Sigmoid colon (tissue), 7 donors: ENCODE measurements at places on chromosomes 7 and 10.

DNA sequence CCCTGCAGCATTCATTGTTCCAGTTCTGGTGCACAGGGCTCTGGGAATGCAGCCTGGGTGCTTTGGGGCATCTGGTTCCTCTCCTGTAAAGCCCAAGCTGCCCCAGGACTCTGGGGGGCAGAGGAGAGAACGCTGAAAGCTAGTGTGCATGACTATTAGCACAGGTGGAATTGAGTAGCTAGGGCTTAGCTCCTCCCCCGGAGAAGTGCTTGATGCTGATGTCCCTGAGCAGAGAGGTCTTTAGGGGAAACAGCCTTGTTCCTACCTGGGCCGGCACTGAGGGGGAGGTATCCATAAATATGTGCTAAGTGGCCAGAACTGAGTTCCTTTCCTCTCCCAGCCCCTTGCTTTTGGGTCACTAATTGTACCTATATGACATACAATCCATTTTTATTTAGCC lies 3.9 kb downstream of the ADCY1 start:
- H3K27ac ChIP-seq: no peak overlapping the region
- DNase-seq: peak; percentile 24
- H3K4me3 ChIP-seq: no peak overlapping the region
- peaks cover 16% of the 10 kb centered on the region for H3K4me1 ChIP-seq
- H3K36me3 ChIP-seq: no peaks in the 10 kb centered on the region
- H3K27me3 ChIP-seq: peaks cover 48% of the 10 kb centered on the region

DNA sequence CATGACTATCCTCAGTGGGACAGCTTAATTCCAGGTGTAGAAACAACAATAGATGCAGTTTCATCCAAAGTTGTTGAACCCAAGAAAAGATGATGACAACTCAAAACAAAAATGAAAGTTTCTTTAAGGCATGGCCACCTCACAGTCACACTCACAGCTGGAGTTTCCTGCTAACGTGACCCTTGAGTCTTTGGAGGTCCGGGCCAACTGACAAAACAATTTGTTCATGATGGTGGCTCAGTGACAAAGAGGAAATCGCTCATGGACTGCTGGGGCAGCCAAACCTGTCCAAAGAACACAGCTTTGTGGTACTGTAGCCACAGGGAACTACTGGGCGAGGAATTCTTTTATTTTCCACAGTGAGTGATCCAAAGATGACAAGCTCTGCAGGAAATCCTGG lies 96.0 kb upstream of the JCAD start:
- no peak for DNase-seq
- H3K27me3 ChIP-seq: no peaks in the 10 kb centered on the region
- no peak overlapping the region for H3K4me3 ChIP-seq

- DNase-seq: no peak
- peak overlapping the region; percentile 77 for H3K27ac ChIP-seq
- H3K27me3 ChIP-seq: no peaks in the 10 kb centered on the region
- H3K4me1 ChIP-seq: peaks cover 58% of the 10 kb centered on the region
- peaks cover 25% of the 10 kb centered on the region for H3K36me3 ChIP-seq
- no peak overlapping the region for H3K4me3 ChIP-seq
Observed at GRCh38 chr7:107958764-107959526, 44.0 kb downstream of the LAMB1 start.

DNA sequence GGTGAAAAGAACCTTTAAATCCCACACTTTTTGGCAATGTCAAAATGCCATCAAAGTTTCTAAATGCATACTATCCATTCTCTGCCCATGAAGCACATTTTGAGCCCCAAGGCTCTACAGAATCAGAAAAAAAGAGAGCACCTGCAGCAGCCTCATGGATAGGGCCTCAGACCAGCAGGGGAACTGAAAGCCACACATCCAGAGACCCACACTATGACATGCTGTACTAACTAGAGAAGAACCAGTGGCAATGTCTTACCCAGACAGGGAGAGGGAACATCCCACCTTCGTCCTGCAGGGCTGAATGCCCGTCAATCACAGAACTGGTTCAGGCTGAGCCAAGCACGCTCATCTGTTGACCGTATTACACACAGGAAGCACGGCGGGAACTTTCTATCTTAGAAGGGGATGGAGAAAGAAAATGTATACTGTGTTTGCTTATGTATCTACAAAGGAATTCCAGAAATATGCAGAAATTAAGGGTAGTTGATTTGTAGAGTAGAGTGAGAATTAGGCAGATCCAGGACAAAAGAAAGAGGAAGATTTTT lies 237.2 kb downstream of the GLI3 start:
- no peak overlapping the region for H3K27ac ChIP-seq
- DNase-seq: no peak
- no peaks in the 10 kb centered on the region for H3K27me3 ChIP-seq
- H3K36me3 ChIP-seq: no peaks in the 10 kb centered on the region
- no peak overlapping the region for H3K4me3 ChIP-seq

DNA sequence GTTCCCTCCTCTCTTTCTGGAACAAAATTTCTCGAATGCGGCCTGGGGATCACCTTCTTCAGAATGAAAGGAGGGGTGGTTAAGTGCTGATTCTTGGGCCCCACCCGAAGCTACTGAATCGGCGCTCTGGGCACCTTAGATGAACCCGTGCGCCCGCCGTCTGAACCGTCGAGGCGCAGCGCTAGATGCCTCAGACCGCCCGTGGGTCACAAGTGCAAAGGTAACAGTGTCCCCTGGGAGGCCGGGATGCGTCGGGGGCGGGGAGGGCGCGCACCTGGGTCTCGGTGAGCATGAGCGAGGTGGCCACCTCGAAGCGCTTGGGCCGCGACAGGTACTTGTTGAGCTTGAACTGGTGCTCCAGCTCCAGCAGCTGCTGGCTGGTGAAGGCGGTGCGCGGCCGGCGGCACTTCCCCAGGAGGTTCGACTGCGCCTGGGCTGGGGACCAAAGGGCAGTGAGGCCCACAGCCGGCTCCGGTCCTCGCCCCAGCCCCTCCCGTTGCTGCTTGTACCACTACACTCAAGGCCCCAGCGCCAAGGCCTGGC lies 4.2 kb downstream of the MNX1 start:
- no peaks in the 10 kb centered on the region for H3K36me3 ChIP-seq
- no peak overlapping the region for H3K4me3 ChIP-seq
- H3K27me3 ChIP-seq: peaks cover 96% of the 10 kb centered on the region
- DNase-seq: no peak

- no peaks in the 10 kb centered on the region for H3K36me3 ChIP-seq
- H3K27ac ChIP-seq: no peak overlapping the region
- no peak for DNase-seq
- H3K4me3 ChIP-seq: no peak overlapping the region
- no peaks in the 10 kb centered on the region for H3K27me3 ChIP-seq
Observed at GRCh38 chr10:87552248-87552929, 47.7 kb downstream of the MINPP1 start.

DNA sequence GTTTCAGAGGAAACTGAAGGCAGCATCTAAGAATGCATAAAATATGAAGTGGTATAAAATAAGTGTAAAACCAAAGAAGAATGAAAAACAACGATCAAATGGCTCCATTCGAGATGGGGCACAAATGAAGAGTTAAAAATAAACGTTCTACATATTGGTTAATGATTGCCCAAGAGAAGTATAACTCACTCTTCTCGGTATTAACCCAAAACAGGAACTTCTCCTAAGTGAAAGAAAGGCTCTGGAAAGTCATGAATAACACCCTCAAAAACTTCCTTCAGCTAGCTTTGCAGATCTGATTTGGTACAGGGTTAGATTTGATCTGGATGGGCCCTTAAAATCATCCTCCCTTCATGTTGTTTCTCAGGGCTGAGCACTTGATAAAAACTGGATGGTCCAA lies 94.3 kb upstream of the ADO start:
- no peak overlapping the region for H3K27ac ChIP-seq
- H3K4me3 ChIP-seq: no peak overlapping the region
- DNase-seq: no peak
- H3K36me3 ChIP-seq: no peaks in the 10 kb centered on the region
- H3K27me3 ChIP-seq: no peaks in the 10 kb centered on the region
- H3K4me1 ChIP-seq: no peaks in the 10 kb centered on the region

GRCh38 chr7:101251871-101252659 lies 7.2 kb upstream of the FIS1 start:
- peak; percentile 98 for DNase-seq

DNA sequence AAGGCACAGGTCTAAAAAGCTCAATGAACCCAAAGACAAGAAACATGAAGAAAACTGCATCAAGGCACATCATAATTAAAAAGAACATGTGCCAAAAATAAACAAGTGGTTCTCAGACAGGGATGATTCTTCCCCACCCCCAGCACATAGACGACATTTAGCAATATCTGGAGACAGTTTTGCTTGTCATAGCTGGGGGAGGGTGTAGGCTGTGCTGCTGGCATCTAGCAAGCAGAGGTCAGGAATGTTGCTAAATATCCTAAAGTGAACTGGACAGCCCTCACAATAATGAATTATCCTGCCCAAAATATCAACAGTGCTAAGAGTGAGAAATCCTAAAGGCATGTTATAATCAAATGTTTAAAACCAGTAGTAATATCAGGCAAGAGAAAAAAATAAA lies 122.6 kb downstream of the MICU1 start:
- H3K36me3 ChIP-seq: no peaks in the 10 kb centered on the region
- H3K27me3 ChIP-seq: no peaks in the 10 kb centered on the region
- H3K27ac ChIP-seq: no peak overlapping the region
- H3K4me3 ChIP-seq: no peak overlapping the region
- DNase-seq: no peak
- no peaks in the 10 kb centered on the region for H3K4me1 ChIP-seq

DNA sequence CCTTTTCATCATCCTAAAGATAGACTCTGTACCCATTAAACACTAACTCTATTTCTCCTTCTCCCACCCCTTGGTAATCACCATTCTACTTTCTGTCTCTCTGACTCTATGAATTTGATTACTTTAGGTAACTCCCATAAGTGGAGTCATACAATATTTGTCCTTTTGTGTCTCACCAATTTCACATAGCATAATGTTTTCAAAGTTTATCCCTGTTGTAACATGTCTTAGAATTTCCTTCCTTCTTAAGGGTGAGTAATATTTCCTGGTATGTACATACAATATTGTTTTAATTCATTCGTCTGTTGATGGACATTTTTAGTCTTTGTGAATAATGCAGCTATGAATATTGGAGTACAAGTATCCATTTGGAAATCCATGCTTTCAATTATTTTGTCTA lies 50.9 kb upstream of the CDCA7L start:
- H3K4me1 ChIP-seq: no peaks in the 10 kb centered on the region
- no peak for DNase-seq
- no peak overlapping the region for H3K27ac ChIP-seq
- H3K4me3 ChIP-seq: no peak overlapping the region
- H3K27me3 ChIP-seq: no peaks in the 10 kb centered on the region

- H3K27me3 ChIP-seq: no peaks in the 10 kb centered on the region
- no peak overlapping the region for H3K27ac ChIP-seq
- no peaks in the 10 kb centered on the region for H3K4me1 ChIP-seq
- no peak overlapping the region for H3K4me3 ChIP-seq
- no peaks in the 10 kb centered on the region for H3K36me3 ChIP-seq
- DNase-seq: no peak
Observed at GRCh38 chr10:83666762-83667161, 472.5 kb upstream of the GHITM start.

- DNase-seq: no peak
- no peaks in the 10 kb centered on the region for H3K27me3 ChIP-seq
- H3K36me3 ChIP-seq: no peaks in the 10 kb centered on the region
- H3K27ac ChIP-seq: peak overlapping the region; percentile 43
- H3K4me1 ChIP-seq: peaks cover 26% of the 10 kb centered on the region
- no peak overlapping the region for H3K4me3 ChIP-seq
Observed at GRCh38 chr7:47314248-47314647, 267.7 kb downstream of the TNS3 start.

GRCh38 chr7:131011432-131011742 lies 277.4 kb upstream of the KLF14 start:
- H3K4me1 ChIP-seq: no peaks in the 10 kb centered on the region
- H3K4me3 ChIP-seq: no peak overlapping the region
- H3K27me3 ChIP-seq: no peaks in the 10 kb centered on the region

- no peaks in the 10 kb centered on the region for H3K36me3 ChIP-seq
- H3K4me1 ChIP-seq: no peaks in the 10 kb centered on the region
- H3K4me3 ChIP-seq: no peak overlapping the region
- no peak overlapping the region for H3K27ac ChIP-seq
Observed at GRCh38 chr10:3735175-3735574, 49.8 kb downstream of the KLF6 start.

DNA sequence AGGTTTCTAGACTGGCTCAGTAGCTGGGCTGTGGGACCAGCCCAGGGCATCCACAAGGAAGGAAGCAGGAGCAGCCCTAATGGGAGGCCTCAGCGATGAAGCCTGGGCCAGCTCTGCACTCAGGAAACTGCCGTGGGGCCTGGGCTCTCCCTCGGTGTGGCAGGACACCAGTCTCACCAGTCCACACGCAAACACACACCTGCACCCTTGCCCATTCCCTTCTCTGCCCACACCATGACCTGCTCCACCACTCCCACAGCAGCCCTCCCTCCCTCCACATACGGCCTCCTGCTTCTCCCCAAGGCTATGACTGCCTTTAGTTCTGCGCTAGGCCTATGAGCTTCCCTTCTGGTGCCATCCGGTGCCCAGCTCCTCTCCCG lies 7.1 kb downstream of the FGF8 start:
- H3K27ac ChIP-seq: no peak overlapping the region
- peaks cover 64% of the 10 kb centered on the region for H3K27me3 ChIP-seq
- H3K36me3 ChIP-seq: no peaks in the 10 kb centered on the region
- no peak overlapping the region for H3K4me3 ChIP-seq

DNA sequence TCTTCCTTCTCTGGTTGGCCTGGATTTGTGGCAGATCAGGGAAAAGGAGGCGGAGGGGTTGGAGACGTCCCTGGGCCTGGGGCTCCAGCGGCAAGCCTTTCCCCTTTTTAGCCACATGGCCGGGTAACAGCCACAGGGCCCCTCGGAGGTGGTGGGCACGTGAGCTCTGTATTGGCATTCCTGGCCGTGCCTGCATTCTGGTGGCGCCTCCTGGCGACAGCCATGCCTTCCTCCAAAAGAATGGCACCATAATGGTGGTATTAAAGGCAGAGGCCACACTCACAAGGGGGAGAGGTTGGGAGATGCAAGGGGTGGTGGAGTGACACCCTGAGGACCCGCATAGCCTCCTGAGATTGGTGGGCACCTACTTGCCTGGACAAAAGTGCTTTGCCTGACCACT lies 3.0 kb upstream of the AQP1 start:
- peaks cover 82% of the 10 kb centered on the region for H3K4me1 ChIP-seq
- H3K4me3 ChIP-seq: no peak overlapping the region
- DNase-seq: no peak
- no peaks in the 10 kb centered on the region for H3K36me3 ChIP-seq
- peak overlapping the region; percentile 68 for H3K27ac ChIP-seq

DNA sequence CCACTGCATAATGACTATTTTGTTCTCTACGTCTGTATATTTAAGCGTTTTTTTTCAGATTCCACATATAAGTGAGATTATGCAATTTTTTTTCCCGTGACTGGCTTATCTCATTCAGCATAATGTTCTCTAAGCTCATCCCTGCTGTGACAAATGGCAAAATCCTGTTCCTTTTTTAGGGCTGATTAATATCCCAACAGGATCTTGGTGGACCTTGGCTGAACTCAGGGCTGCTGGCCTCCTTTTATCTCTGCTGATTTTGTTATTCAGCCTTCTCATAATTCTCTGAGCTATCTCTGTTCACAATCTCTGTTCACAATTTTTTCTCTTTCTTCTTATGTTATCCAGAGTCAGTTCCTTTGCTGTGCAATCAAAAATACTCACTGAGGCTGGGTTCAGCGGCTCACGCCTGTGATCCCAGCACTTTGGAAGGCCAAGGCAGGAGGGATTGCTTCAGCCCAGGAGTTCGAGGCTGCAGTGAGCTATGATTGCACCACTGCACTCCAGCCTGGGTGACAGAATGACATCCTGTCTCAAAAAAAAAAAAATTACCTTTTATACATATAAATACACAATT lies 1035.9 kb upstream of the AUTS2 start:
- no peaks in the 10 kb centered on the region for H3K4me1 ChIP-seq
- no peaks in the 10 kb centered on the region for H3K36me3 ChIP-seq
- H3K27me3 ChIP-seq: no peaks in the 10 kb centered on the region
- no peak for DNase-seq
- H3K27ac ChIP-seq: no peak overlapping the region
